Non-pigmented ciliary epithelial cell (primary cell): ENCODE measurements at places on chromosomes 12 and 14.

- DNase-seq = no peak
These were observed 471.9 kb downstream of the RPS29 start for GRCh38 chr14:49114161-49114893.

DNA sequence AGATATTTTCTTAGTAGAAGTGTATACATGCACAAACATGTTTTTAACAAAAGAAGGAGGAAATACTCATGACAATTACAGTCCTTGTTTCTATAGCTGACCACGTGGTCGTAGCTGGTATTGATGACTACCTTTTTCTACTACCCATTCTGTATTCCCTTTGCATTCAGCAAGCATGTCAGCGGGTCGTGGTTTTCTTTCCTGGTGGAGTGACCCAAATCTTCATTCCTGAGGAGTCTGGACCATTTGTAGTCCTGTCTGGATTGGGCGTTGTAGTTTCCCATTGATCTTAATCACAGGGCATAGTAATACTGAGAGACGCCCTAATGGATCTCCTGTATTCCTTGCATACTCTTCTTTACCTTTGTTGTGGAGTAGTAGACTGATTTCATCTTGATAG, 472.1 kb upstream of the RGS6 start:
- no peak for DNase-seq

DNA sequence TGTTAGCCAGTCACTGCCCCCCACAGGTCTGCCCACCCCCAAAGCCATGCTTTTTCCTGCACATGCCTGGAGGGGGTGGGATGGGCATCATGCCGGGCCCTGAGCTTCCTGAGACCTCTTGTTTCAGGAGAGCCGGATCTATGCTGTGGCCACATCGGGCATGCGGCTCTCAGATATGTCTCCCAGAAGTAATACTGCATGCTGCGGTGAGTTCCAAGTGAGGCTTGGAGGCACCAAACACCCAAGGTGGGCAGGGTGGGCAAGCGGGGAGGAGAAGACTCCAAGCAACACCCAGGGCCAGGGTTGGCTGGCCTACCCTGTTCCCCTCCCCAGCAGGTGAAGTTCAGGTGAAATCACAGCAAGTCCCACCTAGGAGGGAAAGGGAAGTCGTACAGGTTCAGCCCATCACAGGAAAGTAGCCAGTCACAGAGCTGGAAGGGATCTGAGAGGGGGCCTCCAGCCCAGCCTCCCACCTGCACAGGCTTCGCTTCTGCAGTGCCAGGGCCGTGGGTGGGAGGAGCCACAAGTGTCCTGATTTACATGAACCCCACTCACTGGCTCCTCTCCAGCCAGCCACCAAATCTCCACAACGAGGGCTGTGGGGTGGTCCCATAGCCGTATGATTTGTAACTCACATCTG, 30.9 kb downstream of the PIGH start:
- DNase-seq = no peak

DNA sequence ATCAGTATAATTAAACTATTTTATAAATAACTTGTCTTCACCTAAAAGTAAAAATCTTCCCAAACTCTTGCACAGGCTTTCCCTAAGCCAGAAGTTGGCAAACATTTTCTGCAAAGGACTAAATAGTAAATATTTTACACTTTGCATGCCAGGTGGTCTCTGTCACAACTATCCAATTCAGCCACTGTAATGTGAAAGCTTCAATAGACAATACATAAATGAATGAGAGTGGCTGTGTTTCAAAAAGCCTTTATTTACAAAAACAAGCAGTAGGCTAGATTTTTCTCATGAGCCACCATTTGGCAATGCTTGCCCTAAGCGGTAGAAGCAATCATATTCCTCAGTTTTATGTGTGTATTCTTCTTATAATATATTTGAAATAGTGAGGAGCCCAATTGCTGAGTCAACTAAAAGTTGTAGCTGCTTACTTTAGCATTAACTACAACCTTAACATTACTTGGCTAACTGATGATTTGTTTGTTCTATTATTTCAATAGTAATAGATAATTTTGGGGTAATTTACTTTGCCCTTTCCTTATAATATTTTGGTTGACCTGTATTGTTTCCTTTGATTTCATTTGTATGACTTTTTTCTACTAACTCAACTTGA, 236.0 kb upstream of the SYT1 start:
- DNase-seq = no peak

- no peak for DNase-seq
These were observed 37.1 kb downstream of the TBX5 start for GRCh38 chr12:114368685-114369452.

GRCh38 chr14:61894452-61895077, 132.3 kb downstream of the SNAPC1 start:
- peak; percentile 27 for DNase-seq
